ENCODE measurements at places on chromosomes 2 and 18.

GRCh38 chr2:194383401-194383800, 1273.6 kb upstream of the SLC39A10 start:
- no peak for DNase-seq

- DNase-seq = no peak
Observed at GRCh38 chr2:196980001-196980400, 53.5 kb upstream of the PGAP1 start.

DNA sequence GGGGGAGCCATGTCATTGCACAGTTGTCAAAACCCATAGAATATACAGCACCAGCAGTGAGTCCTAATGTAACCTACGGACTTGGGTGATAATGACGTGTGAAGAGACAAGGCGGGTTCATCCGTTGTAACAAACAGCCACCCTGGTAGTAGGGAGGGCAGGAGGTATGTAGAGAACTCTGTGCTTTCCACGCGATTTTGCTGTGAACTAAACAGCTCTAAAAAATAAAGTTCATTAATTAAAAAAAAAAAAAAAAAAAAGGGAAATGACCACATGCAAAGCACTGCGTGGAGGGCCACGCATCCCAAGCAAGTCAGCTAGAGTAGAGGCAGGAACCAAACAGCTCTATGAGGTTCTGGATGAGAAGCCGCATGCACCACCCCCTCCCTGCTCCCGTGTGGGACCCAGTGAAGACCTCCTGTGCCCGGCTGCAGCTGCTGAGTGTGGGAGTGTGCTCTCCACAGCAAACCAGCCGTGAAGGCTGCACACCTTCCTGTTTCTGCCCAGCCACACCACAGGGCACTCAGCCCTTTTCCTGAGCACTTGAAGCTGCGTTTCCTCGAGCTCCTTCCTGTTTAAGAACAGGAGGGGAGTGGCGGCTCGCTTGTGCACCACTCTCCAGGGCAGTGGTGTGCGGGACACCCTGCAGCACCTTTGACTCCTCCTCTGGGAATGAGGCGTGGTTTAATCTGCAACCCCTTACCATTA, 65.6 kb downstream of the ODC1 start:
- DNase-seq = no peak

DNA sequence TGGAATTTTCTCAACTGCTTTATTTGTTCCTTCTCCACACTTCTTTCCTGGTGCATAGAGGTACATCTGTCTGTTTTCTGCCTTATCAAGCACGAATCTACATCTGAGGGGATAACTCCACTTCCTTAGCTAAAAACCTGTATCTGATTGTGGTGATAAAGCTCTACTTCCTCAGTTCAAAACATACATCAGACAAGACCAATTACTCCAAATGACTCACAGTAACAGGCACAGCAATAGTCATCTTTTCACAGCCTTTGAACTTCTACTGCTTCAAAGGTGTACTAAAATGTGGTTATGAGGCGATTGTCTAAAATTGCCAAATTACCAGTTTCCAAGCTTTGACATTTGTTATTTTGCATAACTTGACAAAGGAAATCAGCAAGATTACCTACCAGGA, 803.6 kb upstream of the ZEB2 start:
- DNase-seq = no peak

DNA sequence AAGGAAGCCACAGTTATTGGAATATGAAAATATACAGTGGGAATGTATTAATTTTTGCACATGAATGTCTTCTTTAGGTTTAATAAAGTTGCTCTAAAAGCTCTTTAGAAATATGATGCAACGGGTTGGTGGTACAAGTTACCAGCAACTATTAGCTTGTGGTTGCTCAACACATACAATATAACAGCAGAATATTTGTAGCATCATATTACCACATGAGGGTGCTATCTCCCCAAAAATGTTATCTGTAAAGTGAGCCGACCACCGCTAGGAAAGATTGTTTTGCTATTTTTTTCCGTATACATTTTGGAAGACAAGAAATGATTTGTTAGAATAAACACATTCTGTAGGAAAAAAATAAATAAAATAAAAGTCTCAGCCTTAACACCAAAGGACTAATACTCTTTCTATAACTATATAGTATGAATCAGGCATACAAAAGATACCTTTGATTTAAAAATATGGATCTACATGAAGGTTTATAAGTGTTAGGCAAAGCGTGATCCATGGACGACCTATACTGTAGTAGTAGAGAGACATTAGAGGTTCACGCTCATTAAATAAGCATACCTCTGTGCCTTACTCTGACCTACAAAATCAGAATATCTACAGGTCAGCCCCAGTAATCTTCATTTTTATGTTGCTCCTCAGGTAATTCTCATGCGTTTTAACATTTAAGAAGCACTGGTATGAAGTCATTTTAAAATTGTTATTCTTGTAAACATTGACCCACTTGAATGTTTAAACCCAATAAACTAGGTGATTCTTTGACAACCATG, 1110.6 kb upstream of the ACVR2A start:
- peak; percentile 18 for DNase-seq
